Activated CD4-positive, alpha-beta T cell treated with anti-CD3 and anti-CD28 coated beads, Interleukin-2, amount 10 ng/mL, durations not matched to agents 24 days and 14 days (primary cell): ENCODE measurements at places on chromosomes 3 and 15. TPM values are rescaled to one million over a fixed set of nuclear protein-coding genes. Genes with fewer than 3 reads are reported as not detected.
A peak's percentile ranks its signal among the peaks of the same experiment; 100 is the strongest.

DNA sequence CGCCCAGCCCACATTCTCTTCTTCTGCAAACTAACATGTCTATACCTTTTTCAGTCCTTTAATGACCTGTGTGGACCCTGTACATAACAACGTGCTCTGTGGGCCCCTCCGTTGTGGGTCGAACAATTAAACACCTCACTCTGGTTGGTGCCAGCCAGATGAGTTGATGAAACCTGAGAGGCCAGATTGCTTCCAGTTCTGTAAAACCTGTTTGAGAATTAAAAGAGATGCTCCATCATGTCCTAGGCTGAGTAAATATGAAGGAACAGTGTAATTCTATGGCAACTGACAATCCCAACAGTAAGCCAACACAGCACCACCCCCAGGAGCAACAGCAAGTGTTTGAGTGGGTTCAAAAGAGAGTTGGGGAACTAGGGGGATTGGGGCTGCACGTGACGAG is 5.7 kb upstream of the THBS1 start:
- no peak overlapping the region for H3K4me3 ChIP-seq
- H3K36me3 ChIP-seq = no peaks in the 10 kb centered on the region
- H3K4me1 ChIP-seq = peaks cover 11% of the 10 kb centered on the region
- peaks cover 54% of the 10 kb centered on the region for H3K27me3 ChIP-seq

- H3K36me3 ChIP-seq = peaks cover 18% of the 10 kb centered on the region
- peaks cover 75% of the 10 kb centered on the region for H3K4me1 ChIP-seq
- DNase-seq = no peak
- H3K4me3 ChIP-seq = no peak overlapping the region
- peak overlapping the region; percentile 80 for H3K27ac ChIP-seq
Observed at GRCh38 chr15:78057803-78058202, 19.7 kb downstream of the TBC1D2B start.

- peak overlapping the region; percentile 89 for H3K4me3 ChIP-seq
- peaks cover 17% of the 10 kb centered on the region for H3K36me3 ChIP-seq
- peaks cover 73% of the 10 kb centered on the region for H3K4me1 ChIP-seq
- peak overlapping the region; percentile 87 for H3K27ac ChIP-seq
- DNase-seq = no peak
- no peaks in the 10 kb centered on the region for H3K27me3 ChIP-seq
Observed at GRCh38 chr3:195543500-195544229, 540 bp upstream of the PPP1R2 start.

- H3K36me3 ChIP-seq = peaks cover 20% of the 10 kb centered on the region
- H3K27ac ChIP-seq = no peak overlapping the region
- DNase-seq = no peak
- H3K27me3 ChIP-seq = no peaks in the 10 kb centered on the region
- H3K4me3 ChIP-seq = no peak overlapping the region
Observed at GRCh38 chr3:183880121-183880520, 4.6 kb downstream of the PARL start.

DNA sequence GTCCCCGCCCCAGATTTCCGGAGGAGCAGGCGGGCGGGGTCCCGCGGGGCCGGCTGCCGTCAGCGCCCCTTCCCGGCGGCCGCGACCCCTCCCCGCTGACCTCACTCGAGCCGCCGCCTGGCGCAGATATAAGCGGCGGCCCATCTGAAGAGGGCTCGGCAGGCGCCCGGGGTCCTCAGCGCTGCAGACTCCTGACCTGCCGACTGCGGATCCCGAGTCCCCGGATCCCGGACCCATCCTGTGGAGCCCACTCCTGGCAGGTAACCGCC is at the start of gene TRH:
Gene TRH (plus strand): TSS at position 157 of the 269 bp plus-strand sequence. CDS start 1,097 bp downstream, outside the sequence.
- no peaks in the 10 kb centered on the region for H3K36me3 ChIP-seq

GRCh38 chr3:187519428-187519890 is 150.7 kb downstream of the SST start:
- H3K27ac ChIP-seq = no peak overlapping the region
- no peaks in the 10 kb centered on the region for H3K36me3 ChIP-seq
- no peaks in the 10 kb centered on the region for H3K4me1 ChIP-seq
- H3K4me3 ChIP-seq = no peak overlapping the region
- H3K27me3 ChIP-seq = peaks cover 9% of the 10 kb centered on the region
- DNase-seq = no peak

- no peak overlapping the region for H3K4me3 ChIP-seq
- no peak overlapping the region for H3K27ac ChIP-seq
- H3K36me3 ChIP-seq = no peaks in the 10 kb centered on the region
- peaks cover 29% of the 10 kb centered on the region for H3K27me3 ChIP-seq
- peaks cover 8% of the 10 kb centered on the region for H3K4me1 ChIP-seq
- no peak for DNase-seq
Observed at GRCh38 chr3:158573714-158574113, 2.7 kb downstream of the MLF1 start.

- no peaks in the 10 kb centered on the region for H3K36me3 ChIP-seq
- H3K4me3 ChIP-seq = no peak overlapping the region
- H3K27ac ChIP-seq = no peak overlapping the region
- peaks cover 4% of the 10 kb centered on the region for H3K4me1 ChIP-seq
Observed at GRCh38 chr3:56136514-56136913, 331.8 kb downstream of the ERC2 start.

DNA sequence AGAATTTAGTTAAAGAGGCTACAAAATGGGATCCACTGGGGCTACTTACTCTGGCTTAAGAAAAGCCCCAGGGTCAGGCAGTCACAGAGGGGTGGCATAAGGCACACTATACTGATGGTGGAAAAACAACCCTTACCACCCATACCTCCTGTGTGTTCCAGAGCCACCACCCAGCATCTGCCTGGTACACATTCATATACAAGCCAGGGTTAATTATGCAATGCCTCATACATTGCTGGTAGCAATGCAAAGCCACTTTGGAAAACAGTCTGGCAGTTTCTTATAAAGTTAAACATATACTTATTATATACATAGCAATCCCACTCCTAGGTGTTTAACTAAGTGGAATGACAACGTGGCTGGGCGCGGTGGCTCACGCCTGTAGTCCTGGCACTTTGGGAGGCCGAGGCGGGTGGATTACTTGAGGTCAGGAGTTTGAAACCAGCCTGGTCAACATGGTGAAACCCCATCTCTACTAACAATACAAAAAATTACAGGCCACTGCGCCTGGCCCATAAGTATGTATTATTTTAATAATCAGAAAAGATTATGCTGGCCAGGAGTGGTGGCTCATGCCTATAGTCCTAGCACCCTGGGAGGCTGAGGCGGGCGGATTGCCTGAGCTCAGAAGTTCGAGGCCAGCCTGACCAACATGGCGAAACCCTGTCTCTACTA is 15.2 kb upstream of the NCKIPSD start:
- no peak overlapping the region for H3K4me3 ChIP-seq
- DNase-seq = no peak
- H3K27ac ChIP-seq = no peak overlapping the region
- H3K4me1 ChIP-seq = peaks cover 10% of the 10 kb centered on the region
- H3K27me3 ChIP-seq = no peaks in the 10 kb centered on the region
- peaks cover 32% of the 10 kb centered on the region for H3K36me3 ChIP-seq

GRCh38 chr15:40105517-40106202 is 3.0 kb downstream of the BMF start:
- H3K36me3 ChIP-seq = peaks cover 21% of the 10 kb centered on the region
- H3K27me3 ChIP-seq = peaks cover 2% of the 10 kb centered on the region
- H3K27ac ChIP-seq = peak overlapping the region; percentile 94
- peak overlapping the region; percentile 95 for H3K4me3 ChIP-seq

GRCh38 chr3:186882881-186883685 is 40.6 kb downstream of the ADIPOQ start:
- H3K4me3 ChIP-seq = peak overlapping the region; percentile 52
- DNase-seq = peak; percentile 80
- H3K27ac ChIP-seq = peak overlapping the region; percentile 89
- peaks cover 2% of the 10 kb centered on the region for H3K36me3 ChIP-seq

GRCh38 chr3:64808061-64808460 is 120.3 kb upstream of the ADAMTS9 start:
- H3K4me3 ChIP-seq = no peak overlapping the region
- DNase-seq = no peak
- no peak overlapping the region for H3K27ac ChIP-seq
- H3K27me3 ChIP-seq = no peaks in the 10 kb centered on the region
- H3K4me1 ChIP-seq = no peaks in the 10 kb centered on the region

DNA sequence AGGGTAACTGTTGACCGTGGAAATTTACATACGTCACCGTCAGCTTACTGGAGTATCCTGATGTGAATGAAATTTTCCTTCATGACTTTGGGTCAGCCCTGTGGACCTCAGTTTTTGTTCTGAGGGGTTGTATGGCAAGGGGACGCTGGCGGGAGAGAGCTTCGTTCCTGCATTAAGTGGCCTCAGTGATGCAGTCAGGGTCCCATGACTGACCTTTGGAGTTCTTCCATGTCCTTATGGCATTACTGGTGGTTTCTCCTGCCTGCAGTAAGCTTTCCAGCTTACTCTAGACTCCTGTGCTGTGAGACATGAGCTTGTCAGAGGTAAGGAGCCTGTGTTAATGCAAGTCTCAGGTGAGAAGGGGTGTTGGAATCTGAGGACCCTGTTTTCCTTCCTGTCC is 1.8 kb downstream of the CD276 start:
- H3K4me3 ChIP-seq = peak overlapping the region; percentile 77
- no peaks in the 10 kb centered on the region for H3K36me3 ChIP-seq
- H3K27me3 ChIP-seq = peaks cover 50% of the 10 kb centered on the region
- no peak overlapping the region for H3K27ac ChIP-seq
- peaks cover 24% of the 10 kb centered on the region for H3K4me1 ChIP-seq

DNA sequence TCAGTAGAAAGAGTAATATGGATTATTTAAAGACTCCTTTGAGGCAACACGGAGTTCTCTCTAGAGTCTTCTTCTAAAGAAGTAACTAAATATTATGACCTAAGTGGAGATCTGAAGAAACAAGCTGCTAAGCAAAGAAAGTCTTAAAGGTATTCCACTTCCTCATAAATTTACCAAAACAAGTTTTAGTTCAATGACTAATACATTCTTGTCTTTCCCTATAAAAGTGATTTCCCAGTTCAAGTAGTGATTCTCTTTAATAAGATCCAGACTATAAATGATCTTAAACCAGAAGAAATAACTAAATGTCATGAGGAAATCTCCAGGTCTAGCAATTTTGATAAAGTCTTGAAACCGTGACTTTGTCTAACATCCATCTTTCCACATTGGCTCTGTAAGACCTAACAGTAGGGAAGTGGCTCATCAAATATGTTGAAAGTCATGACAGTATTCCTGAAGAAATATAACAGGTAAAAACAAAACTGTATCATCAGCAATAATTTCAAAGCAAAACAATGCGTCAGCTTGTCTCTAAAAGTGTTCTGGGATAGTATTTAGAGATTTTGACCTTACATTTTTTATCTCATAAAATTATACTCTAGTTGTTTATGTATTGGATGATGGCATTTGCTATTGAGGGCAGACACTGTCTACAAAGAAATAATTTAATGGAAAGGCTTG is 51.8 kb upstream of the NEDD4 start:
- H3K27ac ChIP-seq = no peak overlapping the region
- peaks cover 3% of the 10 kb centered on the region for H3K27me3 ChIP-seq
- H3K36me3 ChIP-seq = peaks cover 6% of the 10 kb centered on the region
- DNase-seq = no peak
- no peak overlapping the region for H3K4me3 ChIP-seq

DNA sequence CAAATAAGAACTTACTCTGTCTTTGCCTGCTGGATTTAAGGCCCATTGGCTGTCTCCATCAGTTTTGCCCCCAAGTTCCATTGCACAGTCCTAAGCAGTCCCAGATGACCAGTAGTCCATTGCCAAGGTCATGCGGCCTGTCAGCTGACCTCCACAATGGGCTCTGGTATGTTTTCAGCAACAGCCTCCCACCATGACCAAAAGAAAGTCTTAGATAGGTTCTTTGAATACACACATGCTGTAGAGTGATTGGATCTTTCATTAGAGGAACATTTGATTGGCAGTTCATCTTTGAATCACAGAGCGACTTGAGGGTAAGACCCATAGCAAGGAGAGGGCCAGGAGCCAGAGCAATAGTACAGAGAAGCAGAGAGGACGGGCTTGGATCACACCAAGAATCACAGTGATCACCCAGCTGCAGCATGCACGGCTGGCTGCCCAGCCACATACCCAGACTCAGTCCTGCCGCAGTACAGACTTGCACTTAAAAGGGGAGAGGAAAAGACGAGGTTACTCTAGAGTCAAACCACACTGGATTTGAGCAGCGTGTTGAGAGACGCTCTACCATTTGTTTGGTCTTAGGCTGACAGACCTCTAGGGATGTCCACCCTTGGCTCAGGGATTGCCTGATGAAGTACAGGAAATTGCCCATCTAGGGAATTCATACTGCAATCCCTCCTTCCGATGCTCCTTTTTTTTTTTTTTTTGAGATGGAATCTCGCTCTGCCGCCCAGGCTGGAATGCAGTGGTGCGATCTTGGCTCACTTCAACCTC is 50.4 kb downstream of the APH1B start:
- no peaks in the 10 kb centered on the region for H3K4me1 ChIP-seq
- DNase-seq = no peak
- H3K4me3 ChIP-seq = no peak overlapping the region

DNA sequence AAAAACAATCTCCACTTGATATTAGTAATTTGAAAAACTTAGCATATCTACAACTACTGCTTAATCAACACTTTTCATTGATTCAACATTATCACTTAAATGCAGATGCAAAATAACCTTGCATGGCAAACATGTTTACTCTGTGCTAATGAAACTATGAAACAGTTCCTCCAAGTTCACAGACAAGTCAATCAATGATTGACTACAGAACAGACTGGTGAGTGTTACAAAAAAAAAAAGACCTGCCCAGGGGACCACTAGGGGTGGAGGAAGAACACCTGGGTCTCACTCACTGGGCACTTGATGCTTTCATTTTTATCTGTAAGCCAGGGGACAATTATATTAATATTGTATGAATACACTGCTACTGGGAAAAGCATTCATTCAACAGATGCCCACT is 4.3 kb upstream of the NR2C2 start:
- no peak overlapping the region for H3K27ac ChIP-seq
- no peak overlapping the region for H3K4me3 ChIP-seq
- H3K4me1 ChIP-seq = peaks cover 19% of the 10 kb centered on the region
- H3K36me3 ChIP-seq = peaks cover 31% of the 10 kb centered on the region
- no peak for DNase-seq

- no peak overlapping the region for H3K27ac ChIP-seq
- peaks cover 2% of the 10 kb centered on the region for H3K27me3 ChIP-seq
- peak; percentile 58 for DNase-seq
- H3K4me1 ChIP-seq = no peaks in the 10 kb centered on the region
Observed at GRCh38 chr15:33086500-33087121, 107.9 kb downstream of the FMN1 start.

GRCh38 chr3:16335772-16336645 is 71.0 kb downstream of the OXNAD1 start:
- H3K27me3 ChIP-seq = no peaks in the 10 kb centered on the region
- H3K36me3 ChIP-seq = peaks cover 65% of the 10 kb centered on the region
- DNase-seq = no peak
- H3K4me3 ChIP-seq = no peak overlapping the region
- peaks cover 34% of the 10 kb centered on the region for H3K4me1 ChIP-seq

The REC114 gene
- total RNA-seq = not detected in 2 replicates

The PCSK6 gene
- 4.7 and 5.4 TPM in 2 replicates for total RNA-seq

The SEMA7A gene
- 88.0 and 89.6 TPM in 2 replicates for total RNA-seq

The SPTBN5 gene
- 0.64 and 0.65 TPM in 2 replicates for total RNA-seq

The IGSF11 gene
- total RNA-seq = 0.47 TPM in 1 of 2 replicates, not detected in the other

The CDCP1 gene
- 3.2 and 3.3 TPM in 2 replicates for total RNA-seq

The SLC6A11 gene
- total RNA-seq = not detected in 2 replicates

The NAA50 gene
- 152 and 153 TPM in 2 replicates for total RNA-seq

The TNNC1 gene
- total RNA-seq = 1.2 and 1.5 TPM in 2 replicates

The CHAC1 gene
- total RNA-seq = 8.4 and 9.8 TPM in 2 replicates
